ENCODE measurements at places on chromosomes 12 and 14.
A peak's percentile ranks its signal among the peaks of the same experiment; 100 is the strongest.

DNA sequence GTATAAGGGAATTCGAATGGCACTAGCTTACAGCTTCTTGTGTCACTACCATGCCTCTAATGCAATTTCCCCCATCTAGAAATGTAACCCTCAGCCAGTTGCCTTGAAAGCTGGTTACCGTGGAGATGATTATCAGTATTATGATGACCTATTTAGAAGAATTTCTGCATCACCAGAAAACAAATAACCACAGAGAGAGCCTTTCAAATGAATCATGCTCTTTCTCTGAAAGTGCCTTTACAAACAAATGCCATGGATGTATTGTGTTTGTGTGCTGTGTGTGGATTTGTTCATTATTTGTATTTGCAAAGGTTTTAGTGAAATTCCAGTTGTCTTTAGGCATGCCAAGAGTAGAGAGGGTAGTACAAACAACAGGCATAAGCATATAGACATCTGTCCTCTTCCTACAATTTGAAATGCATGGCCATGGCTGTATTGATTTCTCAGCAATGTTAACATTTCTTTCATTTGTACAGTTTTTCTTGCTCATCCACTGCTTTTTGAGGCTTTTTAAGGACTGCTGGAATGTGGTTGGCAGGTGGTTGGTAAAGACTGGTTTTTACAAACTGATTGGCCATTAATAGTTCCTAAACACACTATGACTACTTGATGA lies 266.5 kb downstream of the PAWR start:
- DNase-seq = peak; percentile 76

- DNase-seq = no peak
These were observed 391.6 kb downstream of the TMEM121 start for GRCh38 chr14:105917933-105918436.

GRCh38 chr12:117517219-117517739 lies 155.9 kb upstream of the NOS1 start:
- no peak for DNase-seq

GRCh38 chr14:96663491-96664067 lies 133.6 kb upstream of the VRK1 start:
- DNase-seq = no peak

GRCh38 chr12:58920102-58920960 lies at the start of gene LRIG3:
Gene LRIG3, minus strand, starts transcription at chr12:58920504. Its CDS starts 269 bp downstream, at chr12:58920235.
- DNase-seq = peak; percentile 34

GRCh38 chr12:129941618-129942017 lies 37.8 kb upstream of the TMEM132D start:
- DNase-seq = no peak

DNA sequence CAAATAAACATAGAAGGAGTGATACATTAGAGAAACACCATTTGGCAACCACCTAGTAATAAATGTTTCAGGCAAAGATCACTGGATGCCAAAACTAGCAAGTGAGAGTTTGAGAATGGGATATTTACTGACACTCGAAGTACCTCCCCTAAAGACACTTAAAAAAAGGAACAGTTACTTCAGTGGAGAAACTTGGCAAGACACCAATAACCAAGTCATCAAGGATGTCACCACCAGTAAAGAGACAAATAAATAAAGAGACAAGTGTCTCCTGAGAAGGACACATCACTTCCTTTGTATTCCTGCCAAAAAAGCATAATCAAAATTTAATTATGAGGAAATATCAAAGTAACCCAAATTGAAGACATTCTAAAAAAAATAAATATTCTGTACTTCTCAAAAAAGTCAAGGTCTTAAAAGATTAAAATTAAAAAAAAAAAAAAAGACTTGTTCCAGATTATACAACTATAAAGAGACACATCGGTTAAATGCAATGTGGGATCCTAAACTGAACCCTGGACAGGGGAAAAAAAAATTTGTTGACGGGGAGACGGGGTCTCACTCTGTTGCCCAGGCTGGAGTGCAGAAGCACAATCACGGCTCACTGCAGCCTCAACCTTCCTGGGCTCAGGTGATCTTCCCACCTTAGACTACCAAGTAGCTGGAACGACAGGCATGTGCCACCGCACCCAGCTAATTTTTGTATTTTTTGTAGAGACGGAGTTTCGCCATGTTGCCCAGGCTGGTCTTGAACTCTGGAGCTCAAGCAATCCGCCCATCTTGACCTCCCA lies 26.4 kb downstream of the TM7SF3 start:
- DNase-seq = no peak

DNA sequence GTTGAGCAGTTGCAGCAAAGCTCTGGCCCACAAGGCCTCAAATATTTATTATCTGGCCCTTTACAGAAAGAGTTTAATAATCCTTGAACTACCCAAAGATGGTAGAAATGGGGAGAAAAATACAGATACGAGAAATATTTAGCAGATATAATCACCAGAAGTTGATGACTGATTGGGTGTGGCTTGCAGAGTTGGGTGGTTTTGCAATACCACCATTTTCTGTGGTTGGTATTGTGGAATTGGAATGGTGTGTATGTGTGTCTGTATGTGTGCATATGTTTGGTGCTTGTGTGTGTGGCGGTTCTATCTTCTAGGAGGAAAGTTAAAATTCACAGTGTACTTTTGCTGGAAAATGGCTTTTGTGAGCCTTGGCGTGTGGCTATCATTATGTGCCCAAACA lies 85.4 kb upstream of the MANSC4 start:
- peak; percentile 41 for DNase-seq

DNA sequence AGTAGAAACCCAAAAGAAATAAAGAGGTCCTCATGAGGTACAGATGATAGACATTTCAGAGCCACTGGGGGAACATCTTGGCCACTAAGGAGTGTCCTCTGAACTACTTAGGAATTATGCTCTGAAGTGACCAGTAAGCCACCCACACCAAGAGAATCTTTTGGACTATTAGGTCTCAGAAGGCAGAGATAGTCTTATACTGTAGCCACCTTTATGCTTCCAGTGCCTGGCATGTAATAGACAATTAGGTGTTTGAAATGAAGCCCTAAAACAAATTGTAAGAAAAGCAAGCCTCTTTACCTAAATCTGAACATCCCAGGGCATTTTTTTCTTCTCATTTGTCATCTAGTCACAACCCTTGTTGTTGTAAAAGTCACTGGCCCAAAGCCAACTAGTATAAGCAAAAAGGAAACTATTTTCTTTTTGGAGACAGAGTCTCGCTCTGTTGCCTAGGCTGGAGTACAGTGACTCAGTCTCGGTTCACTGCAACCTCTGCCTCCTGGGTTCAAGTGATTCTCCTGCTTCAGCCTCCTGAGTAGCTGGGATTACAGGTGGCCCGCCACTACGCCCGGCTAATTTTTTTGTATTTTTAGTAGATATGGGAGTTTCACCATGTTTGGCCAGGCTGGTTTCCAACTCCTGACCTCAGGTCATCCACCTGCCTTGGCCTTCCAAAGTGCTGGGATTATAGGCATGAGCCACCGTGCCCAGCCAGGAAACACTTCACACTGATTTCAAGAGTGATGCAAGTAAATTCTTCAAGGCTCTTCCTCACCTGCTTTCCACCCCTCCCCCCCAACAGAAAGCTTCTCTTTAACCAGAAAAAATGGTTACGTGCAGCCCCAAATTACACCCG lies 11.1 kb downstream of the PLEKHA5 start:
- DNase-seq = no peak

Data from epithelial cell of prostate (primary cell).